Skeletal muscle cell (primary cell): ENCODE measurements at places on chromosomes 7 and 10.

- no peak for DNase-seq
Measured at GRCh38 chr7:110733221-110733620, 357.7 kb upstream of the LRRN3 start.

DNA sequence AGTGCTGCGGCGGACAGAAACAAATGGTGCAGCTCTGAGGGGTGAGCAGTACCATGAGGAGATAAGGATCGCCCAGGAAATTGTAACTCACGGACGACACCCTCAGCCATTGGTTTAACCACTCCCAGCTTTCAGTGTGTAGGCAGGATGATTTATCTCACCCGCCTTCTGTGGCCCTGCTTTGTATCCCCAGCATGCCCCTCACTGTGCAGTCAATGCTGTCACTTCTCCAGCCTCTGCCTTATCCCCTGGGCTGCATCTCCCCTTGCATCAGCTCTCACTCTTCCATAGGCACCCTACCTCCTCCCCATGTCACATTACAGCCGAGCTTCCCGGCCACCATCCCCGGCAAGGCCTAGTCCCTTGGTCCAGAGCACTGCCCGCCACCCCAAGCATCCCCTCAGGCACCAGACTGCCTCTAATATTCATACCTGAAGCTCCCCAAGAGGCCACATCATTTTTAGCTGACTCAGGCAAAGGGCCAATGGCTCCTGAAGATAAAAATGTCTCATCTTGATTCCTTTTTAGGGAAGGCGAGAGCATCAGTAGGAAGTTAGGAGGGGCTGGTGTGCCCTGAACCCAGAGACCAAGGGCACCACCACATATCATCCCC is 77.1 kb downstream of the CARD11 start:
- DNase-seq, result no peak

DNA sequence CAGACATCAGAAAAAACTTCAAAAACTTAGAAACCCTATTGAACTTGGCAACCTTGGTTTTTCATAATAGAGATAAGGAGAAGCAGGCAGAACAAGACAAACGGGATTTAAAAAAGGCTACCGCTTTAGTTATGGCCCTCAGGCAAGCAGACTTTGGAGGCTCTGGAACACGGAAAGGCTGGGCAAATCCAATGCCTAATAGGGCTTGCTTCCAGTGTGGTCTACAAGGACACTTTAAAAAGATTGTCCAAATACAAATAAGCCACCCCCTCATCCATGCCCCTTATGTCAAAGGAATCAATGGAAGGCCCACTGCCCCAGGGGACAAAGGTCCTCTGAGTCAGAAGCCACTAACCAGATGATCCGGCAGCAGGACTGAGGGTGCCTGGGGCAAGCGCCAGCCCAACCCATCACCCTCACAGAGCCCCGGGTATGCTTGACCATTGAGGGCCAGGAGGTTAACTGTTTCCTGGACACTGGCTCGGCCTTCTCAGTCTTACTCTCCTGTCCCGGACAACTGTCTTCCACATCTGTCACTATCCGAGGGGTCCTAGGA is 115.3 kb downstream of the NRCAM start:
- DNase-seq, result no peak

GRCh38 chr10:132308587-132309470 is 1.1 kb upstream of the STK32C start:
- no peak for DNase-seq

- DNase-seq, result no peak
Measured at GRCh38 chr7:151178236-151178635, 8.8 kb downstream of the ASB10 start.

GRCh38 chr10:96863922-96864543 is 31.9 kb downstream of the LCOR start:
- DNase-seq, result no peak

GRCh38 chr7:135571834-135572233 is 14.1 kb downstream of the NUP205 start:
- no peak for DNase-seq

GRCh38 chr10:127117125-127117524 is 79.3 kb downstream of the INSYN2A start:
- peak; percentile 14 for DNase-seq

DNA sequence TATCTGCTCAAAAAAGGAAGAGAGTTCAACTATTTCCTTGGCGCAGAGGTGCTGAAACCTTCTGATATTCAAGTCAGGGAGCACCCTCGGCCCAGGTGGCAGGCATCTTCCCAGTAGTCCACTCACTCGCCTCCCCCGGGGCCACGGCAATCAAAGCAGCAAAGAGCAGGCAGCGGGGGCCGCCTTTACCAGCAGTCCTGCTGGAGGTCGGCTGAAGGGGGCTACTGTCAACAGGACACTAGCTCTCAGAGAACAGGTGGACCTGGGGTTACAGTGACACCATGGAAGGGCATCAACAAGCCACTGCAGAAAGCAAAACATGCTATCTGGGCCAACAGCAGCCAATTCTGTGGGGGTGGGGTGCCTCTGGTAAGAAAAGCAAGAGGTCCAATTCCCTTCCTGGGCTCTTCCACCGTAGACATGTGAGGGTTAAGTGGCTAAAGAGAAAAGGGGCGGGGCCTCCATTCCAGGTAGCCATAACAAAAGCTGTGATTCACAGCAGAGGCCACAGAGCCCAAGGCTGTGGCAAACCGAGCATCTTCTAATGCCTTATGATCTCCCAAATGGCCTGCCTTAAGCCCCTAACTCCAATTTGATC is 9.4 kb downstream of the FZD9 start:
- no peak for DNase-seq

- DNase-seq, result peak; percentile 93
Measured at GRCh38 chr10:110395350-110396283, 90.9 kb upstream of the SMNDC1 start.

GRCh38 chr10:113521475-113521795 is 31.4 kb upstream of the HABP2 start:
- no peak for DNase-seq

DNA sequence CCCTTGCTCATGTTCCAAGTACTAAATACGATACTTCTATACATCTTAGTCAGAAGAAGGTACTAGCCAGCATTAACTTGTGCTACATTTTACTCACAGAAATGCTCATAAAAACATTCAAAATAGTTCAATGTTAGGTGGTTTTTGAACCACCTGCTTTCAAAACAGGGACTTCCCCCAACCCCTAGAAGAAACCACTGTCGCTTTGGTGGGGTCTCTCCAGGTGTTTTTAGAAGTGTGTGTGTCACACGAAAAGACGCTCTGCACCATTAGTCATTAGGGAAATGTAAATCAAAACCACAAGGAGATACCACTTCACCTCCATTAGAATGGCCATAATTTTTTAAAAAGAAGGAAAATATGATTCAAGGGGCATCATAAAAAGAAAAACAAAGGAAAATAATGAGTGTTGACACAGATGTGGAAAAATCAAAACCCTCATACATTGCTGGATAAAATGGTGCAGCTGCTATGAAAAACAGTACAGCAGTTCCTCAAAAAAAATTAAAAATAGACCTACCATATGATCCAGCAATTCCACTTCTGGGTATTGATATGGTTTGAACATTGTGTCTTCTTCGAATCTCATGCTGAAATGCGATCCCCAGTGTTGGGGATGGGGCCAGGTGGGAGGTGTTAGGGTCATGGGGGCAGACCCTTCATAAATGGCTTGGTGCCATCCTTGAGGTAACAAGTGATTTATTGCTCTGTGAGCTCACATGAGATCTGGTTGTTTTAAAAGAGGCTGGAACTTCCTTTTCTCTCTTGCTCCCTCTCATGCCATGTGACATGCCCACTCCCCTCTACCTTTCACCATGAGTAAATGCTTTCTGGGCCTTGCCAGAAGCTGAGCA is 74.2 kb downstream of the MALSU1 start:
- no peak for DNase-seq

DNA sequence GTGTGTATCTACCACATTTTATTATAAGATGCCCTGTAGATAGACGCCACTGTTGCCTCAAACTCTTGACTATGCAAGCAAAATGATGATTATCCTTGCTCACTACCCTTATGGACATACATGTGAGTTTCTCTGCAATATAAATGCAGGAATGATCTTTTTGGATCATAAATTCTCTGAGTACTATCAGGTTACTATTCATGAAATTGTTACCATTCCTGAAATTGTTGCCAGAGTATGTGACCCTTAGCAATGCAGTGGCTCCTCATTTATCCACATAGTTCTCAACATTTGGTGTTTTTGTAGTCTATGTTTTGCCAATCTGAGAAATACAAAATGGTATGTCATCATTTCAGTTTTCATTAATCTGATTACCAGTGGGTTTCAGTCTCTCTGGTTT is 166.2 kb upstream of the FAM3C start:
- no peak for DNase-seq

- DNase-seq, result no peak
Measured at GRCh38 chr7:17131060-17131345, 167.4 kb upstream of the AHR start.

- DNase-seq, result no peak
Measured at GRCh38 chr10:116744163-116744753, 1.9 kb upstream of the HSPA12A start.

- DNase-seq, result no peak
Measured at GRCh38 chr7:2202901-2203765, 29.6 kb downstream of the MAD1L1 start.

DNA sequence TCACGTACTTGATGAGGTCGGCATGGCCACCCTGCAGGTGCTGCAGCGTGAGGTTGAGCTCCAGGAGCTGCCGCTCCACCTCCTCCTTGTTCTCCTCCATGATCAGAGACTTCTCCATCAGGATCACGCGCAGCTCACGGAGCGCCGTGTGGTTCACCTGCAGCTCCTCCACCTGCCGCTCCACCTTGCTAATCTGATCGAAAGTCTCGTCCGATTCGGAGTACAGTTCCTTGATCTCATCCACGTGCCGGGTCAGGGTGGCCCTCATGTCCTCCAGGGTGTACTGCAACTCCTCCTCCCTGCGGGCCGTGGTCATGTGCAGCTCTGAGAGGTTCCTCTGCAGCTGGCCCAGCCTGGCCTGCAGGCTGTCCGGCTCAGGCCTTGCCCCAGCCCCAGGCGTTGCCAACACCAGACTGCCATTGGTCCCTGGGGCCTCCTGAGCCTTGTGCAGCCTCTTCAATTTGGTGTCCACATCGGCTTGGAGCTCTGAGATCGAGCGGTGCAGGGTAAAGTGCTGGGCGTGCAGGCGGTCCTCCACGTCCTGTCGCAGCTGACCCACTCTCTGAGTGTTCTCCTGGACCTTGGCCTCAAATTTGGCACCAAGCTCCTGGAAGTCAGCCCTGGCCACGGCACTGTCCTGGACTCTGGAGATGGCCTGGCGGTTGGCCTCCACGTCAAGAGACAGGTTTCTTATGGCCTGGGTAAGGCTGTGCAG is 13.9 kb downstream of the MMRN2 start:
- no peak for DNase-seq

- peak; percentile 85 for DNase-seq
Measured at GRCh38 chr10:112955582-112956421, 5.8 kb downstream of the TCF7L2 start.

DNA sequence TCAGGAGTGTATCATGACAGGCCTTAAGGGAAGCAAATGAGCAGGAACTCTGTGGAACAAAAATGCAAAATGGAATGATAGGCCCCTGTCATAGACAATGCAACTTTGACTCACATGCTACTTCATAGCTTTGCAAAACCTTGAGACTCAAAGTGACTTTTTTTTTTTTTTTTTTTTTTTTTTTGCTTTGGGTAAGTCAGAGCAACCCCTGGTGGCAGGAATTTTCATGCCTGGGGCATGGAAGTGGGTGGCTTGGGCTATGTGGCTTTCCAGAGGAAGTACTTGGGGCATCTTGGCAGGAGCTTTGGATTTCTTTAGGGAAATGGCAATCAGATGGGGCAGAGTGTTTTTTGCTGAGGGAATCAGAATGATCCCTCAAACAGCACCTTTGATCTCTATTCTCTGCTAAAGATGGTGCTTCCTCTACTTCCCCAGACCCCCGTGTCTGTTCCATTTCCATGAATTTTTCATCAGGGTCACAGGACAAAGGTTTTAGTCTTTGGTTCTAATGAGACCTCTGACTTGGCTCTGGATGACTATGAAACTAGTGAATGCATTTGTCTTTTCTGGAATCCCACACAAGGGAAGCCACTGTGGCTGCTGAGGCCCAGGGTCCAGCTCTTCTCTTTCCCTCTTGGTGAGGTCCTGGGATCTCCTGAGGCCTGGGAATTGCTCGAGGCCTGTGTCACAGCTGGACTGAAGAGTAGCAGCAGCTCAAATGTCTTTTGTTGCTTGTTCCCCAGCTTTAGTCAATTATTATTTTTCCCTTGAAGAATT is 62.8 kb downstream of the TACC2 start:
- DNase-seq, result no peak

GRCh38 chr7:98761225-98761624 is 108.6 kb downstream of the TMEM130 start:
- no peak for DNase-seq

GRCh38 chr10:131912620-131913019 is 11.8 kb downstream of the PPP2R2D start:
- DNase-seq, result no peak

DNA sequence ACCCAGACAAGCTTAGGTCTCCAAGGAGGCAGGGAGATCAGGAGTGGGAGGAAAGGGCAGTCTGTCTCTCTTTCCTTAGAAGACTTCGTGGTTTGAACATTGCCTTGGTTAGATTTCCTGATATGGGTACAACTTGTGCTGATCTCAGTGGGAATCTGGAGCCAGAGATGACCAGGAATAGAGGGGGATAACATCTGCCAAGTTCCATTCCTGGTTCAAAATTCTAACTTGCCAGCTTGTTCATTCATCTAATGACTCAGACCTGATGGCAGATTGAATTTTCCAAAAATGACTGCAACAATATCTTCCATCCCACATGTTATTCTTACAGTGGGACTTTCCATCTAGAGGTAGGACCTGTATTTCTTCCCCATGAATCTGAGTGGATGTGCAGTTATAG is 394.3 kb upstream of the PODXL start:
- DNase-seq, result no peak

- DNase-seq, result no peak
Measured at GRCh38 chr10:95644901-95645300, 11.6 kb downstream of the ALDH18A1 start.

GRCh38 chr10:66565999-66566398 is 359.8 kb upstream of the LRRTM3 start:
- DNase-seq, result no peak

DNA sequence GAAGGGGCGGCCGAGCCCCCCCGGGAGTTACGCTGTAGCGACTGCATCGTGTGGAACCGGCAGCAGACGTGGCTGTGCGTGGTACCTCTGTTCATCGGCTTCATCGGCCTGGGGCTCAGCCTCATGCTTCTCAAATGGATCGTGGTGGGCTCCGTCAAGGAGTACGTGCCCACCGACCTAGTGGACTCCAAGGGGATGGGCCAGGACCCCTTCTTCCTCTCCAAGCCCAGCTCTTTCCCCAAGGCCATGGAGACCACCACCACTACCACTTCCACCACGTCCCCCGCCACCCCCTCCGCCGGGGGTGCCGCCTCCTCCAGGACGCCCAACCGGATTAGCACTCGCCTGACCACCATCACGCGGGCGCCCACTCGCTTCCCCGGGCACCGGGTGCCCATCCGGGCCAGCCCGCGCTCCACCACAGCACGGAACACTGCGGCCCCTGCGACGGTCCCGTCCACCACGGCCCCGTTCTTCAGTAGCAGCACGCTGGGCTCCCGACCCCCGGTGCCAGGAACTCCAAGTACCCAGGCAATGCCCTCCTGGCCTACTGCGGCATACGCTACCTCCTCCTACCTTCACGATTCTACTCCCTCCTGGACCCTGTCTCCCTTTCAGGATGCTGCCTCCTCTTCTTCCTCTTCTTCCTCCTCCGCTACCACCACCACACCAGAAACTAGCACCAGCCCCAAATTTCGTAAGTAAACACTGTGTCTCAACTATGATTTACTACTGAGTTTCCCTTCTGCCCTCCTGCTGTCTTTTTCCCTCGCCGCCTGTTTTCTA is 666 bp downstream of the NRG3 start:
- no peak for DNase-seq

GRCh38 chr10:21943633-21944265 is 59.8 kb downstream of the DNAJC1 start:
- no peak for DNase-seq

- no peak for DNase-seq
Measured at GRCh38 chr7:150342121-150342408, 636 bp upstream of the RARRES2 start.
